ENCODE measurements at places on chromosomes 3 and 15.

DNA sequence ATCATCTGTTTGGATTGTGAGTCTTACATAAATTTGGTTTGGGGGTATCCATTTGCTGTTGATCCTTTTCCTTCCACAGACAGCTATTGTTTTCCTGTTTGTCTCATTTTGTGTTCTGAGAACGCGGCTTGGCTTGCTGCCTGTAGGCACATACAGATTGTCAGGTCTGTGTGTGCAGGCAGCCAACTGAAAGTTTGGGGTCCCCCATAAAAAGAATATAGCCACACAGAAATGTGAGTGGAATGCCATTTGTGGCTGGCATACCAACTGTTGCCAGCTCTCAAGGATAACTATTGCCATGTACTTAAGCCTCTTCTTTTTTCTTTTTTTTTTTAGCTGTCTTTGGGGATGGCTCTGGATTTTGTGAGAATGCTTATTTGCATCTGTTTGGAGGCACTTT, 1308.0 kb downstream of the ROBO1 start:
- no peak for DNase-seq

- no peak for DNase-seq
These were observed 101.9 kb upstream of the KCNH8 start for GRCh38 chr3:19046440-19046839.

DNA sequence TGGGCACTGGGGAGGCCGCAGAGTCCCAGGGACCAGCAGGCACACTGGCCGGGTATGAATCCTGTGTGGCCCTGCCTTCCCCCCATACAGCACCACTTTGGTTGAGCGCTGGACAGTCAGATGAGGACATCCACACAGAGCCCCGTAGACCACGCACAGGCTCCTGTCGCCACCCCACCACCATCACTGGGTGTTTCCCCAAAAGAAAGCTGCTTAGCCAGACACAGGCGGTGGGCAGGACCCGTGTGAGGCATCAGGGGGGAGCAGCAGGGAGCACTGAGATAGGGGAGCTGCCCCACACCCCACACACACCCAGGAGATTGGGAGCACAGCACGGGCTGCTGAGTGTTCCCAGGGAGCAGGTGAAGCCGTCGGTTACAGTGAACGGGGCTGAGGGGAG, 42.4 kb upstream of the SLC41A3 start:
- no peak for DNase-seq

GRCh38 chr3:55558316-55558715, 71.2 kb upstream of the WNT5A start:
- DNase-seq = no peak

DNA sequence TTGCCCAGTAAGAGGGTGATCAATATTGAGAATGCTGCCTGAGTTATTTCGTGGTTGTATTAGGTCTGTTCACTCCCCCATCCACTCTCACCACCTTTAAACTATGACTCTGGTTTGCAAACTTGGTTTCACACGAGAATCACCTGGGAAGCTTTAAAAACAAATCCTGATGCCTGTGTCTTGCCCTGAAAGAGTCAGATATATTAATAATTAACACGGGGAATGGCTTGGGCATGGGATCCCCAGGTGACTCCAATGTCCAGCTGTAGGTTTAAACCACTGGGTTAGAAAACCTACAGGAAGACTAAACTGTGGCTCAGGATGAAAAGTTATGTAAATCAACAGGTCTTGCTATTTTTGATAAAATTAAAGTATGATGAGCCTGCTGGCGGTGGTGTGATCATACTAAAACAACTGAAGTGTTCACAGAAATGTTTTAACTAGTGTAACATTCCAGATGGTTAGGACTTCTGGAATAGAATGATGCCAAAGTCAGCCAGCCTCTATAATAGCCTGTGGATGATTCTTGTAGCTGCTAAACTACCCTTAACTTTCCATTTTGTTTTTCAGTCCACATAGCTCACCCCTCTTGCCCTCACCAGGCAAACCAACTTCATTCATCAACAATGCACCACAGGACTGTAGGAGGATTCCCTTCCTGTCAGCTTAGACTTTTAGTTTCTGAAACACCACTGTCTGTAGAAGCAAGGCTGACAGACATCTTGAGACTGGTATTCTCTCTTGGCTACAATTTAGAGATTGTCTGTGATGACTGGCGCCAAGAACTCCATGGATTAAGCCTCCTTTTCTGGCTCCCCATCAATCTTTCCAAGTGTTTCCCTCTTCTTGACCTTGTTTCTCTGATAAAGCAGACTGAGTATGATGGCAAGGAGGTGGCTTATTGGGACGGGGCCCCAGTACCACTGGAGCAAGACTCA, 119.1 kb upstream of the ADAMTS9 start:
- no peak for DNase-seq

- DNase-seq = no peak
These were observed 829 bp downstream of the DCP1A start for GRCh38 chr3:53346514-53346913.
